ENCODE measurements at places on chromosomes 12 and 14. TPM values are rescaled to one million over a fixed set of nuclear protein-coding genes. Genes with fewer than 3 reads are reported as not detected.

The SLC25A47 gene
- total RNA-seq, result 0.33 TPM

The RNASE3 gene
- not detected for total RNA-seq

The TRIP11 gene
- total RNA-seq, result 34.6 TPM

The PDE3A gene
- total RNA-seq, result 25.2 TPM

The RTL1 gene
- not detected for total RNA-seq

The CIT gene
- 11.8 TPM for total RNA-seq

The KRT81 gene
- not detected for total RNA-seq

The ZFC3H1 gene
- total RNA-seq, result 36.5 TPM

The LALBA gene
- total RNA-seq, result not detected

The ASCL1 gene
- not detected for total RNA-seq

The GLT8D2 gene
- total RNA-seq, result 0.76 TPM

The TBX3 gene
- total RNA-seq, result 1.8 TPM

The HOXC12 gene
- total RNA-seq, result not detected

The ALDH1L2 gene
- 1.4 TPM for total RNA-seq

The CCDC197 gene
- total RNA-seq, result not detected

The ZNF891 gene
- 0.98 TPM for total RNA-seq

All from vein endothelial cell (primary cell).